Fibroblast of the aortic adventitia (primary cell): ENCODE measurements at places on chromosomes 13 and 19. TPM values are rescaled to one million over a fixed set of nuclear protein-coding genes. Genes with fewer than 3 reads are reported as not detected.
A peak's percentile ranks its signal among the peaks of the same experiment; 100 is the strongest.

DNA sequence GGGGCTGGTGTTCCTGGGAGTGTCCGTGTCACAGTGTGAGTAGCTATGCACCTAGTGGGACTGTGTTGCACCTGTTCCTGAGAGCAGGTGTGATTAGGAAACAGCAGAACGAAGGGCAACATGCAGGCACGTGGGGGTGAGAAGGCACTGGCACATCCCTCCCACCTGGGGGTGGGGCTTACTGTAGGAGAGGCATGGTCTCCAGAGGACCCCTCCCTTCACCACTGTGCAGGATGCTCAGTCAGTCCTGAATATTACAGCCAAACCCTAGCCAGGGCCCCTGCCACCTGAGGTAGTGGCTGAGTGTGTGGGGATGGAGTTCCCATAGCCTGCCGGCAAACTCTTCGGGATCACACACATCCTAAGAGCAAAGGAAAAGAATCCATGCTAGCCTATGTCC, 99.2 kb downstream of the ZDHHC20 start:
- DNase-seq, result no peak

Gene PET100
- total RNA-seq, result 7.1 and 35.2 TPM in 2 replicates

- no peak for DNase-seq
These were observed 5.1 kb downstream of the EGLN2 start for GRCh38 chr19:40803857-40804782.

DNA sequence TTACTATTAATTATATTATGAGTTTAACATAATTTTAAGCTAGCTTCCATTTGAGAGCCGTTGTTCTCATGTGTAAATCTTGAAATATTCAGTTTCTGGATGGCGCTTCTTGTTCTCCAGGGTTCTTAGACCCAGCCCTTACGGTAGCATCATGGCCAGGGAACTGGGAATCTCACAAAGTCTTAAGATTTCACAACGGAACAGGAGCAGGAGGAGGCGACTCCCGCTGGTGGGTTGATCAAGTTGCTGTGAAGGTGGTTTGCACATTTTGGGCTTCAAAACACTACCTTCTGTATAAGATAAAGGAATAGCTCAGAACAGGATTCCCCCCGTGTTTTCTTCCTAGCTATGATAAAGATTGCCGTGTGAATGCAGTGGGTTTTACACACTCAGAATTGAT, 2.8 kb downstream of the NAXD start:
- DNase-seq, result no peak

Gene TSSK6
- total RNA-seq, result 1.9 and 4.3 TPM in 2 replicates

- DNase-seq, result no peak
These were observed 9.4 kb downstream of the LTBP4 start for GRCh38 chr19:40610396-40611064.

Gene CCDC169
- 2.4 and 4.1 TPM in 2 replicates for total RNA-seq

Gene SOX1
- total RNA-seq, result not detected in 2 replicates

GRCh38 chr13:75305059-75305458, 176.9 kb downstream of the TBC1D4 start:
- peak; percentile 77 for DNase-seq

DNA sequence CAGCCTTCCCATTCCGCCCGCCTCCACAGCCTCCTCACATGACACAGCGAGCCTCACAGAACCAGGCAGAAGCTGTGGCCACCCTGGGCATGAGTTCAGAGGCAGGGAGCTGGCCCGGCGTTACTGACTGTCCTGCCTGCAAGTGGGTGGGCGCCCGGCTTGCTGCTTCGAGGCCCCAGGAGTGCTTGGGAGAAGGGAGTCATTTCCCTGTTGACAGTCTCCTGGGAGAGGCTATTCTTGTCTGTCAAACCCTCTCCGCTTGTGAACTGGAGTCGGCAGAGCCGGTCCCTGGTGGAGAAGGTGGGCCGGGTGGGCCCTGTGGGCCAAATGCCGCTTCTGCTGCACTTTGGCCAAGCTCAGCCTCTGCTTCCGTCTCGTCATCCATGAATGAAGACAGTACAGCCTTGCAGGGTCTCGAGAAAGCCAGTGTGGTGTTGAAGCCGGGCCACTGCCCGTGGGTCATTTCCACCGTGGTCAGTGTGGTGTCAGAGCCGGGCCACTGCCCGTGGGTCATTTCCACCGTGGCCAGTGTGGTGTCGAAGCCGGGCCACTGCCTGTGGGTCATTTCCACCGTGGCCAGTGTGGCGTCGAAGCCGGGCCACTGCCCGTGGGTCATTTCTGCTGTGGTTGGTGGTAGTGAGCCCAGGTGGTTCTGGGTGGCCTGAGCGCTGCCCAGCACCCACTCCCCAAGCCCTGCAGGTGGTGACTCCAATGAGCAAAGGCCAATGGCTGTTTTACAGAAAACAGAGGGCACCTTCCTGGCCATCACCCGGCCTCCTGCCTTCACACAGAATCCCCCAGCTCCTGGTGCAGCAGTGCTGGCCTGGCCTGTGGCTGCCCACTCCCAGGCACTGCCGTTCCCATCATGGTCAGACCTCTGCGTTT, 13.5 kb upstream of the F7 start:
- no peak for DNase-seq

Gene GMIP
- total RNA-seq, result 2.0 and 3.2 TPM in 2 replicates

Gene SYNGR4
- not detected in 2 replicates for total RNA-seq

- DNase-seq, result no peak
These were observed 134.3 kb downstream of the ZDHHC20 start for GRCh38 chr13:21324803-21325202.

Gene NOTCH3
- 39.4 and 44.4 TPM in 2 replicates for total RNA-seq

DNA sequence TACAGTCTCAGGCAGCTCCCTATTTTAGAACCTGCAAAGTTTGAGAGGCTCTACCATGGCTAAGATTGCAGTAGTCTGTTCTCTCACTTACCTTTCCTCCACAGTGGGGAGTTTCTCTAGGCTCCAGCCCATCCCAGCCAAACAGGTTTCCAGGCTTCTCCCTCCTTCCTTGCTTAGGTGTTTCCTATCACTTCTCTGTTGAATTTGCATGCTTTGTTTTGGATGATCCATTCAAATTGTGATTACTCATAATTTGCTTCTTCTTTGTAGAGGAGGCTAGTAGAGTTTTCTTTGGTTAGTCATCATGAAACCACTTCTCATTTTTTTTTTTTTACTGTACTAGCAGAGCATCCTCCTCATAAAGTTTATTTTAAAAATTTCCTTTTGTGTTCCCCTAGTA, 1242.2 kb upstream of the MIR17HG start:
- no peak for DNase-seq

DNA sequence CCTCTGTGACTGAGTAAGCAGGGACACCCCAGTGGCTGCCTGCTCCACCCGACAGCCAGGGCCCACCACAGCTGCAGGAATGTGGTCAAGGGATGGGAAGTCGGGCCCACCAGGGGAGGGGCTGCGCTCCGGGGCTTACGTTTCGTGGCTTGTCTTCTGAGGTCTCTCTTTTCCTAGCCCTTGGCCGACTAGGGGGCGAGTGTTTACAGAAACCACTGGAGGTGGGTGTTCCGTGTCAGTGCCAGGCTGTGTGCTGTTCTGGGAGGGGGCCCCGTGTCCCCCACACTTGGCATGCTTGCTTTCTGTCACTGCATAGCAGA, 4.5 kb downstream of the ADAT3 start:
- DNase-seq, result no peak

DNA sequence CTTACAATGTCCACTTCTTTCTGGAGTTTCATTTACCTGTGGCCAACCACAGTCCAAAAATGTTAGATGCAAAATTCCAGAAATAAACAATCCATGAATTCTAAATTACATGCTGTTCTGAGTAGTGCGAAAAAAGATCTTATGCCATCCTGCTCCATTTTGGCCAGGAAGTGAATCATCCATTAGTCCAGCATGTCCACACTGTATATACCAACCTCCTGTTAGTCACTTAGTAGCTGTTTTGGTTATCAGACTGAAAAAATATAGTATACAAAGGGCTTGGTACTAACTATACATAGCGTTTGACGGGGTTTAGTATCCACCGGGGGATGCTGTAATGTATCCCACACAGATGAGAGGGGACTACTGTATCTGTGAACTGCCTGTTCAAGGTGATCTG, 618.0 kb upstream of the ARGLU1 start:
- no peak for DNase-seq

Gene ZNF723
- total RNA-seq, result not detected in 2 replicates

Gene CEACAM5
- not detected in 2 replicates for total RNA-seq

Gene ZNF578
- 2.6 and 3.5 TPM in 2 replicates for total RNA-seq

DNA sequence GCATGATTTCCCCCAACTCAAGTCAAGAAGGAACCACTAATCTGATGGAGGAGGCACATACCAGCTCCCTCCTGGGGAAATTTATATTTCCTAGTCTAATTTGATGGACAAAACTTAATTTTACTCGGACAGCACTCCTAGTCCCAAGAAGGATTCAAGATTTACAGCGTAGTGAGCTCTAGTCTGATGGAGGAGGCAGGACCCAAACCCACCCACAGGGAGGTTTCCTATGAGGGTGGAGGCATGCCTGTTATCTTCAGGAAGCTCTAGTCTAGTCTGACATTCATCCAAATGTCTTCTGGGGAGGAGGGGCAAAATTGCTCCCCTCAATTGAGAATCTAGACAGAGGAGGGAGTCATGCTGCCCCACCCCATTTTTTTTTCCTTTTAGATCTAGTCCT, 10.4 kb upstream of the BCL3 start:
- DNase-seq, result no peak

DNA sequence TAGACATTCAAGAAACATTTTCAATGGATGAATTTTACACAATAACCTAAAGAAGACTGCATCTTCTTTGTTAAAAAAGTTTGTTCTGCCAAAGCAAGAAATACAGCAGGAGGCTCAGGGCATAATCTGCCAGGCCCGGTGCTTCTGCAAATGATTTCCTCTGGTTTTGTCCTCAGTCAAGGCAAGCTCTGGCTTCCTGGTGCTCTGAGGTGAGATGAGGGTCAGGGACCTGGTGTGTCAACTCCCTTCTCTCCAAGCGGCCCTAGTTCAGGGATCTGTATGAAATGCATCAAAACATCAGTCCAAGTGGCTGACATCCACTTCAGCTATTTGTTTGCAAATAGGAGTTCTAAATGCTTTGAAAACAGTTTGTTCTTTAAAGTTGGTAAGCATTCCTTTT, 31.6 kb downstream of the LACC1 start:
- DNase-seq, result no peak

Gene ICAM4
- 0.27 and 0.98 TPM in 2 replicates for total RNA-seq

- no peak for DNase-seq
These were observed 11.7 kb upstream of the CASP14 start for GRCh38 chr19:15037586-15037985.

DNA sequence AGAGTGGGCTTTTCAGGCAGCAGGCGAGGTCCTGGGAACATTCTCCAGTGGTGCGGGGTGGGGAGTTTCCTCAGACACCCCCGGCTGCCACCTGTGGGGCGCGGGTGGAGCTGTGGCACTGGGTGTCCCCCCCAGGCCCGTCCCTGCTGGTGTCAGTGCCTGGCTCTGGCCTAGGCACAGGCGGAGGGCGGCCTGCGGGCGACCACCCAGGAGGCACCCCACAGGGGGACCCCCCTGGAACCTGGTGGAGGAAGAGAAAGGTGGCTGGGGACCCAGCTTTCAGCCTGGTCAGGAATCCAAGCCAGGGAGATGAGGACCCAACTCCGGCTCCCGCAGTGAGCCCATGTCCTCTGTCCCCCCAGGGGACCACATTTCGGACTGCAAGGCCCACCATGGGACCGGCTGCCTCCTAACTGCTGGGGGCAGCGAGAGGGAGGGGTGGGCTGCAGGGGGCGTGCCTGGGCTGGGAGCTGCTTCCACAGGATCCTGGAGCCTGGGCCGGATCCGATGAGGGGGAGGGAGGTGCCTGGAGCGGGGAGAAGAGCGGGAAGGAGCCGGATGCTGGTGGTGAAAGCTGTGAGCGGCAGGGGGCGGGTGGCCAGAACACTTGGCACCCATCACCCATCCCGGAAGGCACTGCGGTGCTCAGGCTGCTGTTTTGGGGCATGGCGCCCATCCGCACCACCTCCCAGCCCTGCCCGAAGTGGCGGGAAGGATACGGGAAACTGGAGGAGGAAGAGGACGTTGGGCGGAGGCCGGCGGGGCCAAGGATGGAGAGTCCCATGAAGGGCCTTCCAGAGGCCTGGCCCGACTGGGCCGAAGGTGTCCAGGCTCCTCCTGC, 5.5 kb upstream of the CTXN1 start:
- no peak for DNase-seq

DNA sequence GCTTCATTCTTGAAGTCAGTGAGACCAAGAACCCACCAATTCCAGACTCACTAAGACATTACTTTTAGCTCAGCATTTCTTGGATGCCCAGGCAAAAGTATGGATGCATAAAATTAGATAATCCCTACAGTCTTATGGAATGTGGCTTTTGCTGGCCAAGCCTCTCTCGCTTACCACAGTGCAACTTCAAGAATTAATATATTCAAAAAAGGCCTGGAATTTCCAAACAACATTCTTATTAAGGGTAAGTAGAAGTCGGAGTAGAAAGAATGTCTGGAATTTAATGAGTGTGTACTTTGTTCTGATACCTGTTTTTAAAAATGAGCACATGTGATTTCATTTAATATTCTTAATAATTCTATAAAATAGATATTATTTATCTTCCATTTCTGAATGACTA, 302.4 kb upstream of the TMTC4 start:
- no peak for DNase-seq

DNA sequence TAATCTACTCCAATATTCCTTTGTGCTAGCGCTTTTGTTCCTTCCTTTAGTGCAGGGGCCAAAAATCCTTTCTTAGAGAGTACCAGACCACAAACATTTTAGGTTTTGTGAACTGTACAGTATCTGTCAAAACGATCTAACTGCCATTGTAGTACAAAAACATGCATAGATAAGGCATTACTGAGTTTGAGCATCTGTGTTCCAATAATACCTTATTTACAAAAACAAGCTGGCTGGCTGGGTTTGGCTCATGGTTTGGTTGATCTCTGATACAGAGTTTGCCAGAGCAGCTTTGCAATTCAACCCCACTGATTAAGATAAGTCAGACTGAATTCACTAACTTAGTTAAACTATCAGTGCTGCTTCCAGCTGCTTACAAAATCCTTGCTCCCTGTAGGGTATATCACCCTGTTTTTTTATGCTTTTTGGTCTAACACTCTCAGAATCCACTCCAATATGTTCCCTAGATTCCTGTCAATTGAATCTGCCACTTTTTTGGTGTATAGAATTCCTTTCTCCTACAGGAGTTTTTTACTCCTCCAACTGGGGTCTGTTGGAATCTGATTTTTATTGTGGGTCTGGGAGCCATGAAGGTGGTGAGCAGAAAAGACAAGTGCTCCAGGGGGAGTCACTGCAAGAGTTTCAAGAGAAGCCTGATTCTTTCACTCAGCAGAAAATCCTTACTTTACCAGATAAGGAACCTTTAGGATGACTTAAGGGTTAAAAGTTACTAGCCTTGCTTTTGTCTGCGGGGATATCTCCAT, 1399.4 kb downstream of the EFNB2 start:
- DNase-seq, result no peak

- no peak for DNase-seq
These were observed 59.8 kb upstream of the TPM4 start for GRCh38 chr19:16016226-16017137.
